Smooth muscle cell of the pulmonary artery (primary cell): ENCODE measurements at places on chromosomes 1 and 21. TPM values are rescaled to one million over a fixed set of nuclear protein-coding genes. Genes with fewer than 3 reads are reported as not detected.

The OR10J1 gene
- not detected in 2 replicates for total RNA-seq

The ZNF683 gene
- not detected in 2 replicates for total RNA-seq

The NBPF3 gene
- total RNA-seq: 12.6 and 14.9 TPM in 2 replicates

The FBLIM1 gene
- total RNA-seq: 121 and 208 TPM in 2 replicates

The COL16A1 gene
- 90.8 and 97.8 TPM in 2 replicates for total RNA-seq

The CCDC185 gene
- not detected in 2 replicates for total RNA-seq

The SLAMF7 gene
- not detected in 2 replicates for total RNA-seq

The DONSON gene
- total RNA-seq: 8.8 and 10.1 TPM in 2 replicates

The SPRR2E gene
- total RNA-seq: not detected in 2 replicates

The TACSTD2 gene
- 0.13 and 0.26 TPM in 2 replicates for total RNA-seq

The ITLN2 gene
- total RNA-seq: 0.52 and 0.69 TPM in 2 replicates
